Right atrium auricular region (tissue), 2 donors: ENCODE measurements at places on chromosomes 16 and 17. TPM values are rescaled to one million over a fixed set of nuclear protein-coding genes. Genes with fewer than 3 reads are reported as not detected.

Gene TMEM220
- total RNA-seq = 6.5 TPM

Gene ORAI3
- 23.0 TPM for total RNA-seq

GRCh38 chr17:81251094-81251708 lies 12.1 kb downstream of the NDUFAF8 start:
- no peak for DNase-seq

DNA sequence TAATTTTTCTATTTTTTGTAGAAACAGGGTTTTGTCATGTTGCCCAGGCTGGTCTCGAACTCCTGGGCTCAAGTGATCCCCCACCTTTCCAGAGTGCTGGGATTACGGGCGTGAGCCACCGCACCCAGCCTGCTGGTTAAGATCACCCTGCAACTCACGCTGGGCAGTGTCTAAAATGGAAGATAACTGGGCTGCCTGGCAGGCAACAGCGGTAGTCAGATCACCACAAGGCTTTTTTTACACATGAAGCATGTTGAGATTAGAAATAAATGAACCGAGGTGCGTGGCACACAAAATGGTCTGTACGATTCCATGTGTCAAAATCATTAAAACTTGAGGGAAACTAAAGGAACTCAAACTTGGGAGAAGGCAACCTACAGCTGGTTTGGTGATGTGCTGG lies 26.7 kb downstream of the ZNF276 start:
- DNase-seq = no peak

- DNase-seq = no peak
Observed at GRCh38 chr17:67615011-67615561, 102.7 kb upstream of the NOL11 start.
